ENCODE measurements at places on chromosomes 6 and 20. TPM values are rescaled to one million over a fixed set of nuclear protein-coding genes. Genes with fewer than 3 reads are reported as not detected.

Gene PTCRA
- polyA plus RNA-seq = not detected

Gene SH3BGRL2
- polyA plus RNA-seq = 41.2 TPM

Gene TNFRSF6B
- 15.9 TPM for polyA plus RNA-seq

Gene SIM1
- polyA plus RNA-seq = not detected

Gene HAO1
- polyA plus RNA-seq = not detected

Gene PYGB
- polyA plus RNA-seq = 28.4 TPM

Gene KHDRBS2
- polyA plus RNA-seq = 0.19 TPM

GRCh38 chr6:54096811-54097210, 14.4 kb upstream of the MLIP start:
- no peak for DNase-seq

DNA sequence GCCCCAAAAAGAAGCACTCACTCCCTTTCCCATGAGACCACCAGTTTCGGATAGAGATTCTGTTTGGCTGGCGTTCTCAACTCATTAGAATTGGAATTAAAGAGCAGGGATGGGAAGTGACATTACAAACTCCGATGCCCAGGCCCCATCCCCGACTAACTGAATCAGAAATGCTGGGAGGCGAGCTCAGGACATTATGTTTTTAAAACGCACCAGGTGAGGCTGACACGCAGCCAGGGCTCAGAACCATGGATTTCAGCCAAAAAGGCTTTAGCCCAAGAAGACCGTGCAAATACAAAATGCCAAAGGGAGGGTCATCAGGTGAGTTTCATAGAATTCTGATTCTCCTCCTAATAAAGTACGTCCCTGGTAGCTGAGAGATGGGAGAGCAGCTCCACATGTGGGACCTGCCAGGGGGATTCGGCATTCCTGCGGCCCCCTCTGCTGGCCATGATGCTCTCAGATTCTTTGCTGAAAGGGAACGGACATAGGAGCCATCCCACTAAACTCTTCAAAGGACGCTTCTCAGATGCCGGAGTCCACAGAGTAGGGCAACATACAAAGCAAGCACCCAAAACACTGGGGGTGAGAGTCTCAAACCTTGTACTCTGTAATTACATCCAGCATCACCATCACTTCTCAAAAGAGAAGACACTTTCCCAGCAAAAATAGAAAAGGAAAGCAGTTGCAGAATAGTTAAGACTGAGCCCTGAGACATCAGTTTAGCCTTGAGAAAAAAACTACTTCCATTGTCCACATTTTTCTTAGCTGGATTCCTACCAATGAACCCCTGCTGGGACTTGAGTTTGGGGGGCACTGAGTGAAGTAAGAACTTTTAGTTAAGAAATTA, 205.2 kb downstream of the BMP7 start:
- peak; percentile 16 for DNase-seq

- no peak for DNase-seq
Measured at GRCh38 chr20:3825526-3825925, 5.2 kb downstream of the AP5S1 start.

DNA sequence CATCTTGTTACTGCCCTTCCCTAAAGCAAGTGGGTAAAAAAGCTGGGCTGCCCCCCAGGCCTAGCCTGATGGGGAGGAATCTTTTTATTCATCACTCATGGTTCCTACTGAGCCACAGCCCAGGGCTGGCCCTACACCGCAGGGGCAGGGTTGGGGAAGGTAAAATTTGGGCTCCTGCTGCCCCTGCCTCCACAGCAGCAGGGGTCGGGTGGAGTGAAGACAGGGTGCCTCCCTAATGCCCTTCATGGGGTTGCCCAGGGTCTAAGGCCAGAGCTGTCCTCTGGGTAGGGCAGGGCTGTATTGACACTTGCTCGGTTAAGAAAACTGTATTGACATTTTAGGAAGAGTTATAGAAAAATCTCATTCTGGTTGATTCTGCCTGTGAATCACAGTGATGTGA, 8.9 kb upstream of the PSMG4 start:
- no peak for DNase-seq

GRCh38 chr6:11412011-11412424, 125.5 kb upstream of the TMEM170B start:
- no peak for DNase-seq

DNA sequence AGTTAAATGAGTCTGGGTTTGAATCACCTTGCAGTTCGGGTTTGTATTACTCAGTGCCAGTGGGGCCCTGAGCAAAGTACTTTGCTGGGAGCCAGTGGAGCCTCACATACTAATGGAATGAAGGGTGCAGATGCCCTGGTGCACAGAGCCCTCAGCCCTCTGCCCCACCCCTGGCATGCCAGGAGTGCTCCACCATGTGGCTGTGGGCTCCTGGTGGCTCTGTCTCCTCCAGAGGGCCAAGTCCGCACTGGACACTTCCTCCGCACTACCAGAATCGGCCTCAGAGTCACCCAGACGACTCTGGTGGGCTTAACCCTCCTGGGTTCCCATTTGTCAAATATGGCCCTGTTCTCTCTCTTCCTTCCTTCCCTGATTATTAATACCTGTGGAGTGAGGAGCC, 94.0 kb downstream of the STK35 start:
- no peak for DNase-seq

DNA sequence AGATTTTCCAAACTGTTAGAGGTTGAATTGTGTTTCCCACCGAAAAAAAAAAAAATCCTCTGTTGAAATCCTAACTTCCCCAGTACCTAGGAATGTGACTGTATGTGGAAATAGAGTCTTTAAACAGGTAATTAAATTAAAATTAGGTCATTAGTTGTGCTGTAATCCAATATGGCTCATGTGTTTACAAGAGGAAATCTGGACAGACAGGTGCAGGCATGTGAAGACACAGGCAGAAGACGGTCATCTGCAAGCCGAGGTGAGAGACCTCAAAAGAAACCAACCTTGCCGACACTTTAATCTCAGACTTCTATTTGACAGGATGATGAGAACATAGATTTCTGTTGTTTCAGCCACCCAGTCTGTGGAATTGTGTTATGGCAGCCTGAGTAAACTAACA, 28.6 kb upstream of the EZR start:
- no peak for DNase-seq

DNA sequence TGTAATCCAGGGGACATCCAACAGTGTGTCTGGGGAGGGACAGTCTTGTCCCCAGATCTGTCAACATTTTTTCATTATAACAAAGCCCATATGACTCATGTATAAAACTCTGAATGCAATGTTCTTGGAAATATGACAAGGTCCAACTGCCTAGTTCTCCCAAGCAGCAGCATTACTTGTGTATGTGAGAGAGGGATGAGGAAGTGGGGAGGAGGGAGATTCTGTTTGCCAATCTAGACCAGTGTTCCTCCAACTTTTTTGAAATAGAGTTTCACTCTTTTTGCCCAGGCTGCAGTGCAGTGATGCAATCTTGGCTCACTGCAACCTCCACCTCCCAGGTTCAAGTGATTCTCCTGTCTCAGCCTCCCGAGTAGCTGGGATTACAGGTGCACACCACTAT, 394.8 kb downstream of the DHX35 start:
- DNase-seq = no peak

DNA sequence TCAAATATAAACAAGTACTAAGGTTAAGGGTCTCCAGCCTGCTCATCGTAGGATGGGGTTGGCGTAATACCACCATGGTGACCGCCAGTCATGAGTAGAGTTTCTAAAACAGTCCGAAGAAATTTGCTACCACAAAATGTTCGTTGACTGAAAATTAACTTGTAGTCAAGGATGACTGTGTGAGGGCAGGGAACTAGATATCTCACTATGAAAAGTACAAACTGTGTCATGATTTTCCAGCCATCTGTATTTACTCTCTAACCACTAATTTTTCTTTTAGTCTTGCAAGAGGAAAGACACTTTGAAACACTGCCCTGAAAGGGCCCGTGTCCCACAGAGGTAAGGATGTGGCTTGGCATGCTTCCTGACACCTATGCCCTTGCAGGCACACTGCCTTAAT, 99.7 kb downstream of the IRF4 start:
- no peak for DNase-seq

DNA sequence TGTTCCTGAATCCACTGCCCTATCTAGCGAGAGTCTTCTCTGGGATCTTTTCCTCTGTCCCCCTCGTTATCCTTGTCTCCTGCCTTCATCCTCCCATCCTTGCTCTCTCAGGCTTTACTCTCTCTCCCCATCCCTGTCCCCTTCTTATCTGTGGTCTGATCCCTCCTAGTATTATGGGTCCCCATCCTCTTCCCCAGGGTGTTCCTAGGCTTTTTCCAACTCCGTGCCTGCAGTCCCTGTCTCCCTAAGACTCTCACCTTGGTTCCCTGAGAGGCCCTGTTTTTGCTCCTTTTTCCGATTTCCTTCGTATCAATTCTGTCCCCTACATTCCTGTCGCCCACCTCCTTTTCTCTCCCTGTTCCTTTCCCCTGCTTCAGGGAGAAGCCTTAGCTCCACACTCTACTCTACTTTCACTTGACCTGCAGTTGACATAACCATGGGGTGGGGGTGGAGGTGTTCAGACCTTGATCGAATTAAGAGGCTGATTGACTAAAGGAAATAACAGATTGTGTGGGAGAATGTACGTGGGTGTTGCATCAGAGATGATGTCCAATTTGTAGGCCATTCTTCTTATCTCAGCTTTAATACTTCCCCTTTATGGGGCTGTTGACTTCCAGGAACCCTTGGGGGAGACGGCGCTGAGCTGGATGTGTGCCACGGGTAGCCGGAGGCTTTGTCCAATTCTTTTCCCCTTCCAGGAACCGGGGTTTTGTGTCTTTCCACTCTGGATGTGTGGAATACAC, 905 bp downstream of the PPARD start:
- DNase-seq = peak; percentile 62

DNA sequence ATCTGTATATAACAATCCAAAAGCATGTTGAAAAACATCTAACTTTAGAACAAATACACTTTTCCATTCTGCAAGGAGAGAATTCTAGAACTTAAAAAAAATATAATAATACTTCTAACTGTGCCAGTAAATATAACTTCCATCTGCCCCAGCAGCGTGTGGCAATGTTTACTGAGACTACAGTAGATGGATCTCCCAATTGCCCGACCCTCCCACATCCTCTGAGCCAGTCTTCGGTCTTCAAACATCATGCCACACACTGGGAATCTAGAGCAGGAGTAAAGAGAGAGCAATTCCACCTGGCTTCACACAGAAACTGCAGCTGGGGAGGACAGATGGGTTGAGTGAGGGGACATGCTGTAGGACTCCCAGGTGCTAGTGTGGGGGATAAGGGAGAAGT, 121.3 kb upstream of the NHSL1 start:
- DNase-seq = no peak

DNA sequence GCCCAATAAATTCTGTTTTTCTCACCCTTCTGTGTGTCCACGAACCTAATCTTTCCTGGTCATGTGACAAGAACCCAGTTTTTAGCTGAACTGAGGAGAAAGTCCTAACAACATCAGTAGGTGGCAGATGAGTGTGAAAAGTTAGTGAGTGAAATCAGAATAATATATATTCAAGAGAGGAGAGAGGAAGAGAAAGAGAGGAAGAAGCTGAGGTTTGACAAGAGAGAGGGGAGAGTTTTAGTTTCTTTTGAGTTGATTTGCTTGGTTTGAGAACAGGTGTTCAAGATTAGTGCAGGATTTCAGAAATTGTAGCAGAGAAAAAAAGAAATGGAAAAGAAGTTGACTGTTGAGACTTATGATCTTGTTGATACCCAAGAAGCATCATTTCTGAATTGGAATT, 930.5 kb upstream of the FLRT3 start:
- no peak for DNase-seq

DNA sequence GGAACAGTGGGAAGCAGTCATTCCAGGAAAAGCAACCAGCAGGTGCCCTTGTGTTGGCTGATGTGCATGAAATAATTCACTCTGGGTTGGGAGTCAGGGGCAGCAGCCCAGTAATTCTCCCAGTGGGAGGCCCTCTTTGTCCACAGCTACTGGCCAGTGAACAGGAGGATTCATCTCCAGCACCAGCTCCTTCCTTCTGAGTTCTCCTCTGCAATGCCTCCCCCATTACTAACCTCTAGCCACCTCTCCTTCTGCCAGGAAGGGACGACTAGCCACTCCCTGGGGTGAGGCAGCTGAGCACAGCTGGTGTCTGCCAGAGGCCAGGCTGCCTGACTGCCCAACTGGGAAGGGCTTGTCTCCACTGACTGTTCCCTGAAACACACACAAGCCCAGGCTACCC, 12.5 kb upstream of the R3HDML start:
- DNase-seq = peak; percentile 40

- DNase-seq = peak; percentile 21
Measured at GRCh38 chr20:58570204-58570859, 55.1 kb upstream of the APCDD1L start.

- no peak for DNase-seq
Measured at GRCh38 chr20:64269604-64270411, 14.3 kb downstream of the PCMTD2 start.

DNA sequence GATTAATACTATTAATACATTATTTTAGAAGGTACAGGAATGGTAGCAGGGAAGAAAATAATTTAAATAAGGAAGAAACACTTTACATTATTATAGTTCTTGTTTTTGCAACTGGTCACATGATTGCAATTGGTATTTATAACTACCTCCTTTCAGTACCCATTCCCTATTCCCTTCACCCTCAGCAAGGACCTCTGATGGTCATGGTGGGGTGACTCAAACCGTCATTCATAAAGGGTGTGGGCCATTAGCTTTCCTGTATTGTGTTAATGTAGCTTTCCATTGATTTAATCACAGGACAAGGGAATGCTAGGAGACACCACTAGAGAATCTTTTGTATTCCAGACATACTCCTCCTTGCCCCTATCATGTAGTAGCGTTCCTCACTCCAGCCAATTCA, 47.2 kb upstream of the TMEM244 start:
- DNase-seq = no peak

DNA sequence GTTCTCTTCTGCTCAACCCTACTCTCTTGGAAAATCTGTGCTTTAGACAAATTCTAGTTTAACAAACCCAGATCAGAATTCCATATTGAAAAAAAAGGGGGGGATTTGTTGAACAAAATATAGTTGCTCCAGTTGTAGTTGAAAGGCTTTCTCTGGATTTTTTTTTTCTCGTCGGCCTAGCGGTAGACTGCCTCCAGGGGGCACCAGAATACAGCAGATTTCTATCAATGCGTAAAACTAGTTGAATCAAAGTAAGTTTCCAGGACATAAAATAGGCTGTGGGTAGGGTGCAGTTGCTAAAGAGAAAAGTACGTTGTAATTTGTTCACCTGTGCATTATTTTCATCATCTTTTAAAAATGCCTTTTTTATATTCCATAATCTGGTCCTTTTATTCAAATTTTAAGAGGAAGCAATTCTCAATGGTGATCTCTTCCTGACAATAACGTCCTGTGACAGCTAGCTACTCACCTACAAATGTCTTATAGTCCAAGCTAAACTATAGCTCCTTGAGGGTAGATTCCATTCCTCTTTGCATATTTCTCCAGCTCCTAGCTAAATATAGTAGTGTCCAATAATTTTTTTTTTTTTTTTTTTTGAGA, 105.4 kb downstream of the PERP start:
- peak; percentile 67 for DNase-seq
